Activated naive CD8-positive, alpha-beta T cell treated with anti-CD3 and anti-CD28 coated beads, Interleukin-2, amount 50 U/mL, for 16 hours (primary cell): ENCODE measurements at places on chromosomes 1 and 21.

GRCh38 chr21:34582506-34583150 lies 32.3 kb downstream of the RCAN1 start:
- no peak for DNase-seq

DNA sequence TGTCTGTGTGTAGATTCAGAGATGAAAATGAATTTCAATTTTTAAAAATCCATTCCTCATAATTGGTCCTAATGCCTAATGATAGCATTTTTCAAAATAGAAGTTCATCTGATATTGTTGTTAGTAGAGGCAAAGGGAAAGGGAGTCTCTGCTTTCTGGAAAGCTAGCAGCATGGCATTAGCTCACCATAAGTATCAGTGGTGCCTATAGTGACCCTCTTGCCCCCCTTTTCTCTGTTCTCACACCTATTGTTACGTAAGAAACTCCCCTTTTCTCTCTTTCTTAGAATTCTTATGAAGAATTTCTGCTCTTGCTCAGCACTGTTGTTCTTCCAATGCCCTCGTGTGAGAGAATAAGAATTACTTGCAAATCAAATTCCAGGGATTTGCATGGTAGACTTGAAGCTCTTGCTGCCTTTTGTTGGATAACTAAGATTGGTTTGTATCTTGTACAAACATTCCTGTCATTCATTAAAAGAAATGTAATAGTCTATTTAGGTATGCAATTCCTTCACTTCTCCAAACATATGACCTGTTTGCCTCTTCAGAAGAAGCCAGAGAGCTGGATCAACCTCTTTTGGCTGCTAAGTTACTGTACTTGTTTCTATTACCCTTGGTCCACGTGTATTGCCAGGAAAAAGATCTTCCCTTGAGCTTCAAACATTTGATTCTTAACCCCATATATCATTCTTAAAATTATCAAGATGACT lies 69.2 kb upstream of the MAGI3 start:
- no peak for DNase-seq

GRCh38 chr1:245961137-245961540 lies 545.9 kb downstream of the SMYD3 start:
- no peak for DNase-seq

GRCh38 chr1:31101147-31101502 lies 35.6 kb upstream of the PUM1 start:
- no peak for DNase-seq

DNA sequence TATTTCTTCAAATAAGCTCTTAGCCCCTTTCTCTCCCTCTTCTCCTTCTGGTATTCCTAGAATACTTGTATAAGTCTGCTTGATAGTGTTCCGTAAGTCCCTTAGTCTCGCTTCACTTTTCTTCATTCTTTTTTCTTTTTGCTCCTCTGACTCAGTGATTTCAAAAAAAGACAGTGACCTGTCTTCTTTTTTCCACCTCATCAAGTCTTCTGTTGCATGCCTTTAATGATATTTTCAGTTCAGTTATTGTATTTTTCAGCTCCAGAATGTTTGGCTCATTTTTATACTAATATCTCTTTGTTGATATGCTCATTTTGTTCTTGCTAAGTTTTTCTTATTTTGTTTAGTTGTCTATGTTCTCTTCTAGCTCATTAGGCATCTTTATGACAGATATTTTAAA lies 97.7 kb downstream of the POFUT2 start:
- no peak for DNase-seq

DNA sequence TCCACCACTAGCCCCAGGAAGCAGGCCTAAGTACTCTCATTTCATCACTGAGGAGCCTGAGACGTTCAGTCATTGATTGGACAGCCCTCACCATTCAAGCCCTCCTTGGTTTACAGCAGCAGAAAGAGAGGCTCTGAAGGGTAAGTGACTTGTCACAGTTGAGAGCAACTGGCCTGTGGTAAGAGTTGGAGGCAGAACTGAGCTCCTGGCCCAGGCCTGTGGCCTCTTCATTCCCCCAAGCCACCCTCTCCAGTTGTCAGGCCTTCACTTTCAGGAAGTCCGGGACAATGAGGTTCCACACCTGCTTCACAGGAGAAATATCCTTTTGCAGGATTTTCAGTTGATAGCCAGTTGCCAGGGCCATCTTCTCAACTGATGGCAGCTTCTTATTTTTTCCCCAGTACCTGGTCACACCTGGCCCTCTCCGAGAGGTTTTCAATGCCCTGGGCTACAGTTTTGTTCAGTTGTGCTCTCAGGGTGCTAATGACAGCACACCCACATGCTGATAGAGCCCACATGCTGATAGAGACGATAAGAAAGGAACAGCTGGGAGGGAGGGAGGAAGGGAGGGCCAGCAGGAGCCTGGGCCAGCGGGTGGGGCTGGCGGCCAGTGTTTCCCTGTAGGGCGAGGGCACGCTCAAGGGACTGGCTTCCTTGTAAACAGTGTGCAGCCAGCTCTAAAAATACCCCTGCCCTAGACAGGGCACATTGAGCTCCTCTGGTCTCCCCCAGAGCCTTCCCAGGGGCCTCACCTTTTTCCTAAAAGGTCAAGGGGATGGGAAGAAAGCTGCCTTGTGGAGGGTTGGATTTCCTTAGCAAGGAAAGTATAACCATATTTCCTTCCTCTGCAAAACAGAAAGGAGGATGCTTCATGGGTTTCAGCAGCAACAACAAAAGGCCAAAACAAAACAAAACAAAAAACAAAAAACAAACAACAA lies 112.7 kb upstream of the JUN start:
- no peak for DNase-seq

DNA sequence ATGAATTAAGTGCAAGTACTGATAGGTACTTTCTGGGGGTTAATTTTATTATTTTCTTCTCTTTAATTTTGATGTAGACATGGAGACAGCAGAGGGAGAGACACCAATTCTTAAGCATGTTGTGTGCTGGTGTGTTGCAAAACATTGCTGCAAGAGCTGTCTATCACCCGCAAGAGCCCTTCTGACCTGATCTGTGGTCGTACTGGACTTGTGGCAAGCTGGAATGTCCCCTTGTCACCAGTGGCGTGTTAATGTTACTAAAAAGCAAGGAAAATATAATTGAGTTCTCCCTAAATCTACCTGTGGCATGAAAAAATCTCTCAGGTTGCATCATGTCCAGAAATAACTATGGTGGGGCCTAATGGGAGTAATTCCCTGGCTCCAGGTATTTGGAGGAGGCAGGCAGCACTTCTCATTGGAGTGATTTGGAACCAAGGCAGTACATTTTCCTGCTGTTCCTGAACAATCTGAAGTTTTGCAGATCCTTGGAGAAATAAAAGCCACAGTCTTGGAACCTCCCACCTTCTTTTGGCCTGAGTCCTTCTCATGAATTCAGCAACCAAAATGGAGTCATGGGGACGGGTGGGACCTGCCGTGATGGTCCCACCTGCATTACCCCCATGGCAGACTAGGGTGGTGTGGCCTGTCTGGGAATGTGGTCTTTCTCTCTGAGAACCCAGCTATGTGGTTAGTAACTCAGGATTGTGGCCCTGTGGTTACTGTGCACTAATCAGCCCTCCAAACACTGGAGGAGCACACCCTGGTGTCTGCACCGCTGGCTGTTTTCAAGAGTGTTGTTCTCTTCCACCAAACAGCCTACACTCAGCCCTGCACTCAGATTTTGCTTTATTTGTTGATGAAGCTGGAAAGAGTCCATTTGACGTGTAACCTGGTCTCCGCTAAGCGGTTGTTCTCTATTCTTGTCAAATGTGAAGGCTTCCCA lies 57.4 kb downstream of the GALNT2 start:
- no peak for DNase-seq
